ENCODE measurements at places on chromosomes 2 and 18.

DNA sequence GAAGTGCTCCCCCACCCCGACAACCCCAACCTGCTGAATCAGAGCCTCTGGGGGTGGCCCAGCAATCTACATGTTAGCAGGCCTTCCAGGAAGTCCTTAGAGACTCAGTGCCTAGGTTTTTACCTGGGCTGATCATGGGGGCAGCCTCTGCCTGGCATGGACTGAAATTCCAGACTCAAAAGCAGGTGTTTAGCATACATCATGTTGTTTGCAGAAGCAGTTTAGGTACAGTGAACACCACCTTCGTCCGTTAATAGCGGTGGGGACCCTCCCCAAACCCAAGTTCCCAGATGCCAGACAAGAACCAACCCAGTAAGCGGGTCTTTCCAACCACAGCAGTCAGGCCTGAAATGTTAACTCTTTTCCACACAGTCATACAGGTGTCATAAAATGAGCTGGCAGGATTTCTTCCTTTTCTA, 26.4 kb upstream of the GALR1 start:
- no peak for DNase-seq

- DNase-seq = no peak
Observed at GRCh38 chr2:208175840-208176153, 12.4 kb upstream of the CRYGA start.

- DNase-seq = no peak
Observed at GRCh38 chr2:174312581-174313234, 22.0 kb upstream of the SP9 start.

GRCh38 chr2:240503375-240503774, 54.4 kb downstream of the ANKMY1 start:
- no peak for DNase-seq

GRCh38 chr2:231955758-231956472, 5.6 kb upstream of the DIS3L2 start:
- DNase-seq = no peak

GRCh38 chr18:4720518-4720917, 265.4 kb upstream of the DLGAP1 start:
- no peak for DNase-seq

DNA sequence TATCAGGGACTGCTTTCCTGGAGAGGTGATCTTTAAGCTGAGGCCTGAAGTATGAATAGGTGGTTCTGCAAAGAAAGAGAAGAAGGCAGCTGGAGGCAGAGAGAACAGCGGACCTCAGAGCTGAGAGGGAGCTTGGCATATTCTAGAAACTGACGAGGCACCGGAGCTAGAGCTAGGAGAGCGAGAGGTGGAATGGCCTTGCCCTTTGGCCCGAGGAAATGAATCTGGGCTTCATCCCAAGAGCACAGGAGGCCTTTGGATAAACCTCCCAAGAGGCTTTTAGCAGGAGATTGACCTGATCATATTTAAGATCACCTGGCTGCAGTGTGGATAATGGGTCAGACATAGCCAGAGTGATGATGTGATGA, 7.9 kb downstream of the DYSF start:
- DNase-seq = no peak

GRCh38 chr18:60506682-60507081, 134.1 kb upstream of the MC4R start:
- peak; percentile 42 for DNase-seq

DNA sequence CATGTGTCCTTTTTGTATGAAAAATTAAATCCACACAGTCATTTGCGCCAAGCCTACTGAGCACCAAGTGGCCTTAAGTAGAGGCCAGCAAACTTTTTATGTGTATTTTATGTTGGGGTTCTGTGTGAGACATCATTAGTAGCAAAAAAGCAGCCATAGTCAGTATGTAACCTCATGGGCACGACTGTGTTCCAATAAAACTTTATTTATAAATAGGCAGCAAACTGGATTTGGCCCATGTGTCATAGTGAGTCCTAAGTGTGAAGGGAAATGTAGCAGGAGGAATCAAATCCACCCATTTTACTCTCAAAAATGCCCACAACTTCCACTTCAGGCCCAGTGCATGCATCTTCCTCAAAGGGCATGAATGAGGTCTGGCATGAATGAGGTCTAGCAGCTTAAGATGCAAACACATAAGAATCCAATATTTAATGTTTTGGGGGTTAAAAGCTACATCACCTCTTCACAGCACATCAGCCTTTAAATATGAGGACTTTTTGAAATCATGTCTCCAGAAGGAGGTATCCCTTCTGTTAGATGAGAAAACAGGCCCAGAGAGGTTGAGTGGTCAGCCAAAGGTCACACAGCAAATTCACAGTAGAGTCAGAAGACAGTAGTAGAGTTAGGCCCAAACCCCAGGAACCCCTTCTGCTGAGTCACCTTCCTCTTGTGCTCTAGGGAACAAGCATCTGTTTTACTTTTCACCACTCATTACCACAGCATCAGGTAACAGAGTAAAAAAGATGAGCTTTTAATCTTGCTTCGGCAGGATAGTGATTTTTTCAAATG, 45.6 kb downstream of the MREG start:
- DNase-seq = peak; percentile 25

GRCh38 chr2:122739732-122740593, 984.5 kb downstream of the TSN start:
- DNase-seq = no peak

DNA sequence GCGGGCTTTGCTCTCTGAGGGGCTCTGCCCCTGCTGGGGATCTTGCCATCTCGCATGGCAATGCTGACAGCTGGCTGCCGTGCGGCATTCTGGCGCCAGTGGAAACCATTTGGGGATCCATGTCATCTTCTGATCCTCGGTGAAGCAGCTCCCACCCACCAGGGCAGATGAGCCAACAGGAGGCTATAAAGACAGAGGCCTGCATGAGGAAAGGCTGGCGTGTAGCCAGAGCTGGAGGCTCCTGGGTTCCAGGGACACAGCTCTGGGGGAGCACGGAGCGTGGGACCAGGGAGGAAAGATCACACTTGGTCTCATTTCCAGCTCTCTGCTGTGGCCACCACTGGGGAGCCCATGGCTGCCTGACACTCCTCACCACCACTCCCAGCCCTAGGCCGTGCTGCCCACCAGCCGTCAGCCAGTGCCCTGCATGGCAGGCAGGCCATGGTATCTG, 145.8 kb downstream of the ZFP36L2 start:
- DNase-seq = peak; percentile 33

- peak; percentile 100 for DNase-seq
Observed at GRCh38 chr2:20584399-20585358, 66.2 kb downstream of the HS1BP3 start.

GRCh38 chr2:191145769-191146471, 4.9 kb downstream of the STAT4 start:
- DNase-seq = no peak

DNA sequence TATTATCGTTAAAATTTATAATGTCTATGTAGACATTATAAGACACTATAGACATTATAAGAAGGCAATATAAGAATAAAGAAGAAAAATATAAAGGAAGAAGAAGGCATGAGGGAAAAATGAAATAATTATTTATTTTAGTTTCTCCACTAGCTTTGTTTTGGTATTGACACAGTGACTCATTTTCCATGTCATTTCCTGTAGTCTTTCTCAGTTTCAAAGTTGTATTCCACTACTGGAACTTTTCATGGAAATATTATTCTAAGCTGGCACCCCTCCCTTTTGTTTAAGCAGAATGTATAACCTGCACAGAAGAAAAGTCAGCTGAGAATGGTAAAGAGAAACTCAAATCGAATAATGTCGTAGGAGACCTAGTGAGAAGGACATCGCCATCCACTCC, 234.2 kb upstream of the NETO1 start:
- no peak for DNase-seq
